ENCODE measurements at places on chromosomes 5 and 9. TPM values are rescaled to one million over a fixed set of nuclear protein-coding genes. Genes with fewer than 3 reads are reported as not detected.

DNA sequence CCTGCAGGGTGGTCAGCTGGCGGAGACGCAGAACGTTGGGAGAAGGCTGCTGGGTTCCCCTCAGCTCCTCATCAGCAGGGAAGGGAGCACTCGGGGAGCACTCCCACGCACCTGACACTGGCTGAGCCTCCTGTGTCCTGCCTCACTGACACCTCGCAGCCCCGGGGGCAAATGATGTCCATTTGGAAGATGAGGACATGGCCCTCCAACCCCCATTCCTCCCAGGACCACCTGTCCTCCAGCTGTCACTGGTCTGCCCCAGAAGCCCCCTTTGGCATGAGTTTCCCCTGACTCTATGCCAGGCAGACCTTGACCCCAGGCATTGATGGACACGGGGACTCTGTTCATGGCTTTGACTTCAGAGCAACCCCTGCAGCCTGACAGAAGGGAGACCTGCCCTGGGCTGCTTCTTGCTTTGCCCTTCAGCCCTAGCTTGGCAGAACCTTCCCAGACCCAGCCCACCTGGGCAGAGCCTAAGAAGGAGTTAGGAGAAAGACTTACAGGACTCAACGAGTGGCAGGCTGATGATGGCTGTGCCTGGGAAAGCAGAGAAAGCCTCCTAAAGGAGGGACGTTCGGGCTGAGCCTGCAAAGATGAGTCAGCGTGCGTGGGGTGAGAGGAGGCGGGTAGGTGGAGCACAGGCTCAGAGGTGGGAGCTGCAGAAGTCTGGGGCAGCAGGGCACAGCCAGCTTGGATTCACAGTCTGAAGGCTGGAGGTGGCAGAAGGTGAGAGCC is 90.6 kb downstream of the LMX1B start:
- peak; percentile 69 for DNase-seq

- DNase-seq: no peak
Measured at GRCh38 chr9:79028101-79028500, 543.7 kb upstream of the TLE4 start.

DNA sequence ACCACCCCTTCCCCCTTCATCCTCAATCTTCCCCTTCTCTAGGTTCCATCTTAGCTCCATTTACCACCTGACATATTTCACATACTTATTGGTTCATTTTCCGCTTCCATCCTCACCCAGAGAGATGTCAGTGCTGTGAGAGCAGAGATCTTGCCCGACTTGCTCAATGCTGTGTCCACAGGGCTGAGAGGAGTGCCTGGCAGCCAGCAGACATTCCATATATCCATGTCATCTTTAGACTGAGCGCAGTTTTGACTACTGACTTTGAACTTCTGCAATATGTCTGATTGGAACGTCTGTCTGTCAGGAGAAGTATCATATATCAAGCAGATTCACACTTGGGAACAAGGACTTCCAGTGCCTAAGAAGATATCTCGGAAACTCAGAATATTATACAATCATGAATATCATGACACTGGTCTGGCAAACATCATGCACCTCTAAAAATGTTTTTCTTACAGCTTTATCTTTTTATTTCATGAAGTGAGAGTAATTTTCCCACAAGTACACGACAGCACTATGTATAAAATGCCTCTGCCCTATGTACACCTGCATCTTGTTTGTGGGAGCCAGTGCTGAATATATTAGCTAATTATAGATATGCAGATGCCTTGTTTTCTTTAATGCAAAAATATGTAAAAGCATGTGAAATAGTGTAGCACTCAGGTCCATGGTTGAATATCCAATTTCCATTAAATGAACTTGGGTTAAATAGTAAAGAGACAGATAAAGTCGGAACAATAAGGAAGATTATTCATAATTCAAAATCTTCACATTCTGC is 454.0 kb upstream of the DAP start:
- DNase-seq: no peak

GRCh38 chr5:6554812-6555211 is 78.0 kb downstream of the NSUN2 start:
- DNase-seq: no peak

- no peak for DNase-seq
Measured at GRCh38 chr9:124124729-124125650, 113.4 kb downstream of the LHX2 start.

DNA sequence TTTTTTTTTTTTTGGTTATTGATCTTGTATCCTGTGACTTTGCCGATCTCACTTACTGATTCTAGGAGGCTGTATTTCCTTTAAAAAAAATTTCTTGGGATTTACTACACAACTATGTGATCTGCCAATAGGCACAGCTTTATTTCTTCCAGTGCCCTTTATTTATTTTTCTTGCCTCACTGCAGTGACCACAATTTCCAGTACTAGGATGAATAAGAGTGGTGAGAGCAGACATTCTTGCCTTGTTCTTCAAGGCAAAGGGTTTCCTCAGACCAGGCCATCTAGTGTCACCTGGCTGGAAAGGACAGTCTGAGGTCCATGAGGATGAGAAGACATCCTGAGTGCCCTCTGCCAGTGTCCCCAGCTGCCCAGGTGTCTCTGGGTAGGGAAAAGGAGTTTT is 265.4 kb downstream of the SPOCK1 start:
- no peak for DNase-seq

GRCh38 chr9:98694943-98695342 is 13.8 kb downstream of the GABBR2 start:
- DNase-seq: no peak

DNA sequence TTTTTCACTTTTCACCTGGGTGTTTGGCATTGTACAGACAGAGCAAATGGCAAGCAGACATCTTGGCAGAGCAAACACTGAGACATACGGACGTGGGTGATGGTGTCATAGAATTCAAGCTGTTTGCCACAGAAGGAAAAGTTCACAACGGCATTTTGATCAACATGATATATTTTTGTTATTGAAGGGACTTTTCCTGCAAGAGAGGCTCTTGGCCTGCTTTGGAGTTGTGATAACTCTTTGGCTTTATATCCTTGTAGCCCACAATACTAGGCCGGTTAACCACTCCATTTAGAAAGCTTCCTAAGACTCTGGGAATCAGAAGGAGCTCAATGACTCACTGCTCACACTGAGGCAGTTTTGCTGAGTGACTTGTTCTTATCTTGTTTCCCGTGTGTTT is 1038.3 kb downstream of the TLE1 start:
- DNase-seq: no peak

DNA sequence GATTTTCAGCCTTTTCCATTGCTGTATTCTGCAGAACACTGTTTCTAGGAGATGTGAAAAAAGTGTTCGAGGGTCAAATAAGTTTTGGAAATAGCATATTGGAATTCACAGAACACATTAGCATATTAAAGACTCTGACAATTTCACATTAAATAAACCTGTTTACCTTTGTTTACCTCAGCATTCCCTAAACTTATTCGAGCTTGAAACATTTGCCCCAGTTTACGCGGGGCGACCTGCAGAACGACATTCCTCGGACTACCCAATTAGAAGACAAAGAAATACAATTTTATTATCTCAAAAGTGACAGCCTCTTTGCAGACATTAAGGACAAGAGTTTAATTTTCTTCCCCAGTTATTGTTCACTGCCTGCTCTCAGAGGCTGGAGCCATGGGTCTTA is 110.3 kb upstream of the NFIB start:
- no peak for DNase-seq

GRCh38 chr5:44807269-44807668 is 1.5 kb upstream of the MRPS30 start:
- no peak for DNase-seq

- no peak for DNase-seq
Measured at GRCh38 chr5:62737766-62738165, 159.1 kb downstream of the LRRC70 start.

Gene DMRT2
- not detected for total RNA-seq

Gene DNM1
- 0.59 TPM for total RNA-seq

Gene CDKN2A
- total RNA-seq: 2.1 TPM

Gene GABBR2
- not detected for total RNA-seq
